Caki2 (cell line): ENCODE measurements at places on chromosomes 3 and 15. TPM values are rescaled to one million over a fixed set of nuclear protein-coding genes. Genes with fewer than 3 reads are reported as not detected.

- no peak for DNase-seq
Measured at GRCh38 chr15:60840306-60840702, 361.4 kb upstream of the ICE2 start.

- no peak for DNase-seq
Measured at GRCh38 chr15:29480949-29481348, 211.3 kb upstream of the NSMCE3 start.

DNA sequence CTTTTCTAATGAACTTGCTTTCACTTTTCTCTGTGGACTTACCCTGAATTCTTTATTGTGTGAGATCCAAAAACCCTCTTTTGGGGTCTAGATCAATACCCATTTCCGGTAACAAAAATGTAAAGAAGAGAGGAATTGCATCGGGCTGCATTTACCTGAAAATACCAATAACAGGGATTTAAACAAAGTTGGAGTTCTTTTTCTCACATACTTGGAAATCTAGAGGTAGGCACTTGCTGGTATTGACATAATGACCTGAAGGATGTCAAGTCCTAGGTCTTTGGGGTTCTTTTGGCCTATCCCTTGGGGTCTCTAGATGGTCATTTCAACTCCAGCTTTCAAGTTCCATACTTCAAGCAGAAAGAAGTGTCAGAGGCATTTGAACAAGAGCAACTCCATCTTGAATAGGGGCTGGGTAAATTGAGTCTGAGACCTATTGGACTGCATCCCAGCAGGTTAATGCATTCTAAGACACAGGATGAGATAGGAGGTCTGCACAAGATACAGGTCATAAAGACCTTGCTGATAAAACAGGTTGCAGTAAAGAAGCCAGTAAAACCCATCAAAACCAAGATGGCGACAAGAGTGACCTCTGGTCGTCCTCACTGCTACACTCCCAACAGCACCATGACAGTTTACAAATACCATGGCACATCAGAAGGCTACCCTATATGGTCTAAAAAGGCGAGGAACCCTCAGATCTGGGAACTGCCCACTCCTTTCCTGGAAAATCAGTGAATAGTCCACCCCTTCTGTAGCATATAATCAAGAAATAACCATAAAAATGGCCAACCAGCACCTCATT, 50.8 kb upstream of the ZNF280D start:
- no peak for DNase-seq

DNA sequence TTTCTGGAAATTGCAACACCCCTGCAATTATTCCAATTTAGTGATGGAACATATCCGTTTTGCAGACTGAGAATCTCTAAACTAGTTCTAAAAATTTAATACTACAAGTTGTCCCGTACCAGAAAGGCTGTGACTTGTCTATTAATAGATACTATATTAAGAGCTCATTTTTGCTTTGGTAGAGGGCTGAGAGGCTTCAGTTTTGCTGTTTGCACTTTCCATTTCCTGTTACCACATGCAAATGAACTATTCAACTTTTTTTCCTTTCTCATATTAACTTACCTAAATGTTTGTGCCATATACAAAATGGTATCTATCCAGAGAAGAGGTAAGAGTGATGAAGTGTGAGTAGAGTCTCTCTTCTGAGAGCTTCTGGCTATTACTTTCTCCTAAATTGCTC, 101.5 kb upstream of the CRBN start:
- DNase-seq, result no peak

DNA sequence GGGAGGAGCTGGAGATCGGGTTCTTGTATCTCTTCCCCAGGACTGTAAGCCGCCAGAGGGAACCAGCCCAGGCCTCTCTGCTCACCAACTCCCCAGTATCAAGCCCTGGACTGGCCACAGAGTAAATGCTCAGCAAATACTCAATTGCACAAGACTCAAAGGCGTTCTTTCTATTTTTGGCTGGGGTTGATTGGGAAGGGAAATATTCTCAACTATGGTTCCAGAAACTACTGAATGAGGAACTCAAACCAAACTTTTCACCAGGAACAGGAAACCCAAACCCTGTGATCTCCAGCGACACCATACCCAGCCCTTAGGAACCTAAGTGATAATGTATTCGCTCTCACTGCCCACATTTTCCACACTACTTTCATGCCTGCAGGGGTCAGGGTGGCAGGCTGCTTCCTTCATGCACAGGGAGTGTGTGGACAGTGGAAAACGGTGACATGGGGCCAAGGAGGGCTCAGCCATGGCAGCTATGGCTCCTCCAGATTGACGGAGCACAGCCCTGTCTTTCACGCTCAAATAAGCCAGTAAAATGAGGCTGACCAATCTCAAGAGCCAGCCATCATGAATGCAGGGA, 124.7 kb upstream of the RAD18 start:
- DNase-seq, result no peak

DNA sequence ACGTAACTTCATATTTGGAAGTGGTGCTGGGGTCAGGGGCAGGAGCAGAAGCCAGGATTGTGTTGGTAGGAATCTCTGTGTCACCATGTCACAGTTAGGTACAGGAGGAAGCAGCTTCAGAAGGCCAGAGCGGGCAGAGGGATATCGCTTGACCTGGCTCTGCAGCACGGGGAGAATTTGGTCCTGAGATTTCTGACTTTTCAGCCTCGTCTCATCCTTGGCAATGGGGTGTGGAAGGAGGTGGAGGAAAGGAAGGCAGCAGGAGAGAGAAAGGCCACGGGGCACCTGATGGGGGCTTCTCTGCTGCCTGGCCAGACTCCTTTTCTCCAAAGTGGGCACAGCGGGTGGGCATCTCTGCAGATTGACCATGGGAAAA, 564 bp downstream of the IL16 start:
- DNase-seq, result no peak

DNA sequence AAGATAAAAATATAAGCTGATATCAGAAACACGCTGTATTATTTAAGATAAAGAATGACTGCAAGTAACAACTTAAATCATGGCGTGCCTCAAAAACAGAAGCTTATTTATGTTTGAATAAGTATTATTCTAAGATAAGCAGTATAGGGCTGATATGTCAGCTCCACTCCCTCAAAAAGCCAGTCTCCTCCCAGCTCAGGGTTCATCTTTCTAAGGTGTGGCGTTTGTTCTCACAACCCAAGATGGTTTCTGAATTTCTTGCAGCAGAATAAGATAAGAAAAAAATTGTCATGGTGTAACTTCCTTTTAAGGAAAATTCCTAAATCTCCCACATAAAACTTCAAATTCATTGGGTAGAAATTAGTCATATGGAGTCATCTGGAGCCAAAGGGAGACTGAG, 166.1 kb upstream of the POU1F1 start:
- DNase-seq, result no peak

GRCh38 chr3:182816181-182816580, 22.9 kb downstream of the ATP11B start:
- no peak for DNase-seq

GRCh38 chr3:181635141-181635540, 76.6 kb upstream of the SOX2 start:
- DNase-seq, result peak; percentile 31

DNA sequence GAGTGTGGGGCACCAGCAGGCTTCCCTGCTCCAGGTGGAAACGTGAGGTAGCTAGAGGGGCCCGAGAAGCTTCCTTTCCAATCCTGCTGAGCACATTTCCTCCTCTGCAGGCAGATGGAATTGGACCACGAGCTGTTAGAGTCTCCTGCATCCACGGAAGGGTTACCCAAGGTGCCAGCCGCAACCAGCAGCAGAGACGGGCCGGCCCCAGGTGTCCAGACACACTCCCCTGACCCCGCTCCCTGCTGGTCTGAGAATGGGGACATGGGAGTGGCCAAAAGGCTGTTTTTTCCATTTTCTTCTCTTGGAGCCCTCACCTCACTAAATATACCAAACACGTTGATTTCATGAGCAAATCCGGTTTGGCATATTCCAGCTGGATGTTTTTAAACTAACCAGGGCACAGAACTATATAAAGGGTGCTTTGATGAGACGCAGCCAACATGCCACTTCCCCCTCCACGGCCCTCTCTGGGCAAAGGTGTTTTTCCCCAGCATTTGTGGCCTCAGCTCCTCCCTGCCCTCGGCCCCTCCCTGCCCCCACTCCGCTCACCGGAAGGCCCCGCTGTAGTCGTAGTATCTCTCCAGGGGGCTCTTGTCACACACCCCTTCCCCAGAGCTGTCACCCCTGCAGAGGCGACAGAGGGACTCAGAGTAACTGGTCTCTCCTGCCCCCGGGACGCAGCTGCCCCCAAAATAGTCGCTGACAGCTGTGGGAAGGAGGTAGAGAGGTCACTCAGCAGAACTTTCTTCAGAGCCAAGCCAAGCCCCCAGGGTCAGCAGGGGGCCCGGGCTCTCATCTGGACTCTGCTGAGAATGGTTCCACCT, 7.0 kb downstream of the MELTF start:
- DNase-seq, result no peak

USP50 gene
- total RNA-seq, result not detected in 2 replicates

ASTE1 gene
- 4.0 and 5.3 TPM in 2 replicates for total RNA-seq

MCF2L2 gene
- 0.91 TPM in 1 of 2 replicates, not detected in the other for total RNA-seq

NAA50 gene
- 10.9 and 24.0 TPM in 2 replicates for total RNA-seq

AADAC gene
- not detected in 2 replicates for total RNA-seq
